ENCODE measurements at places on chromosomes 3 and 15.

DNA sequence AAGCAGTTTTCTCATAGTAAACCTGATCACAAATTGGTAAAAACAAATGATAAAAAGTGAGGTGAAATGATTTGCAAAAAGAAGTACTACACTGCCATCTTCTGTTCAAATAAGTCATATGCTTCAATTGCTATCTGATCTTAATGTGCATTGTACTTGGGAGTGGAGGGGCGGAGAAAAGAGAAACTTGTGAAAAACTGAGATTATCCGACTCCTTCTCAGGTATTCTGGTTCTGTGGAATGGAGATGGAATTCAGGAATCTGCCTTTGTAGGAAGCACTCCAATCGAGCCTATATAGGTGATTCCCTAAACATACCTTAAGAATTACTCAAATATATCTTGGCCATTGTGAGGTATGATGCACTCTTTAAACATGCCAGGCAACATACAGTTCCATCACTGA, 180.6 kb downstream of the CHL1 start:
- DNase-seq, result no peak

- no peak for DNase-seq
Observed at GRCh38 chr3:55601366-55602080, 114.4 kb upstream of the WNT5A start.

GRCh38 chr15:80404057-80404760, at the start of gene ARNT2:
Gene ARNT2 (plus strand): TSS chr15:80404382. CDS start chr15:80404516, 134 bp downstream.
- DNase-seq, result peak; percentile 63

DNA sequence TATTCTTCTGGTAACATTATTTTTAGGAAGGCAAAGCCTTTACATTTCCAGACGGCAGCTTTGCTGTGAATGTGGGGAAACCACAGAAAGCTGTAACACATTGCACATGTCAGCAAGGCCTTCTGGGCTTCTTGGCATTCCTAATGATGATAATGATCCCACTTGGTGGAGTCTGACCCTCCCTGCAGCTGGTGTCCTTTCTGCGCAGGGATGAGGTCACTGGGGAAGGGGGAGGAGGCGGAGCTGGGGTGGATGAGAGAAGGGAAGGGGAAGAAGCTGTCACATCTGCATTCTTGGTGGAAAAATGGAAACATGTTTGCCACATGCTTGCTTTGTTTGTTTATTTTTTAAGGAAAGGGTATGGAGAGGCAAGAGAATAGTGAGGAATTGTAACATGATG, 68.6 kb downstream of the FILIP1L start:
- peak; percentile 66 for DNase-seq

DNA sequence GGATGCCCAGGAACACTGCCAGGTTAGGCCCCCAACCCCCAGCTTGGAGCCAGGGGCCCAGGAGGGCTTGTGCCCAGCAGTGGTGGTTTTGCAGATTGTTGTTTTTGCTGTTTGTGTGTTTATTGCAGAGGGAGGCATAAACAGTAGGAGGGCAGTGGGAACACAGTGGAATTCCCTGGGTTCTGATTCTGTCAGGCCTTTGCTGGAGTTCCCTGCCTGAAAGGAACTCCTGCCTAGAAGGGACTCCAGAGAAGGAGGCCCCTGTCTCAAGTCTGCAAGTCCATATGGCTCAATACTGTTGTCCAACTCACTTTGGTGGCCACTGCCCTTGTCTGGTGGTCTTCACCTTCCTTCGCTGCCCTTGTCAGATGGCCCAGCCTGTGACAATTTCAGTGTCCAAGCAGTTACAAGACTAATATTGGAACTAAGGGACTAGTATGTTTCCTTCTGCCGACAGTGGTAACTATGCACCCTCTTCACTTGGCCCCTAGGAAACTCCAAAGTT, 47.4 kb upstream of the RAB6B start:
- DNase-seq, result no peak

GRCh38 chr3:71055257-71056001, 528.1 kb downstream of the FOXP1 start:
- no peak for DNase-seq

DNA sequence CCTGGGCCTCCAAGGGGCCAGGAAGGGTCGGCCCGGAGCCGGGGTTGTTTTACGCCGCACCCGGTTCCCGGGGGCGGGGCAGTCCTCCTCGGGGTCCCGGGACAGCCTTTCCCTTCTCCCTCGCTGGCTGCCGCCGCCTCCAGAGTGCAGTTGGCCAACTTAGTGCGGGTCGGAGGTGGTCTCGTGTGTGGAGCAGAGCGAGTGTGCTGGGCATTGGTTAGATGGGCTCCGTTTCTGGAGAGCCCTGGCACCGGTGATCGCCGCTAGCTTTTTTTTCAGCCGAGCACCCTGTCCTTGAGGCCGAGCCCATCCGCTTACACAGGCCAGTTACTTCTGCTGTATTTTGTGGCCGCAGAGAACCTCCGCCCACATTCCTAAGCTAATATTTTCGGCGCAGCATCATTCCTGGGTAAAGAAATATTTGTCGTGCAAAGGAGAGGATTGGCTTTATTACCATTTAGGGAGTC, 585 bp downstream of the KIF23 start:
- peak; percentile 88 for DNase-seq

- DNase-seq, result no peak
Observed at GRCh38 chr3:76679541-76679940, 360.4 kb upstream of the ROBO2 start.

- no peak for DNase-seq
Observed at GRCh38 chr15:89958107-89958805, 42.9 kb upstream of the ZNF710 start.

- DNase-seq, result no peak
Observed at GRCh38 chr3:26622621-26623418, at the start of gene LRRC3B. Gene LRRC3B (plus strand): TSS chr3:26622772. CDS start chr3:26709673, 86,901 bp downstream.

DNA sequence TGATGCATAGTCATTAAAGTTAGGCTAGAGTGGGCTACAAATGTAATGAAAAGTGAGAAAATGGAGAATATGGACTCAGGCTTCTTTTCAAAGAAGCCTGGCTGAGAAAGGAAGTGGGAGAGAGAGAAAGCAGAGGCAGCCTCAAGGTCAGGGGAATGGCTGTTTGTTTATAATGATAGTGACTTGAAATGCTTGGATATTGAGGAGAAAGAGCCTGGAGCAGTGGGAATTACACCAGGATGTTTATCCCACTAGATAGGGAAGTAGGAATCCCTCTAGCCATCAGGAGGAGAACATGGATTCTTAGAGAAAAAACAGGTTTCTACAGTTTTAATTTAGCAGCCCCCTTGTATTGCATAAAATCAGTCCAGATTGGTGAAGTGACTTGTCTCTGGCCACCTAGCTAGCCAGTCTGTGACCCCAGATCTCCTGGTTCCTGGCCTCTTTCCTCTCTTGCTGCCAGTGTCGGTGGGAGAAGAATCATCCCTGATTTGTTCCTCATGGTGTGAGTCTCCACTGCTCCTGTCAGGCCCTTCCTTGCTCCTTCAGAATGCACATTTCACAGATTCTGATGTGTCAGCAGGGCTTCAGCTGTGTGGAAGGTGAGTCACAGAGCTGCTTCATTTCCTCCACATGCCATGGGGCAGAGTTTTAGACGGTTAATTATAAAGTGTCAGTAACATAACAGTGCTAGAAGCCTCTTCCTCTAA, 32.9 kb downstream of the SEMA6D start:
- peak; percentile 76 for DNase-seq

DNA sequence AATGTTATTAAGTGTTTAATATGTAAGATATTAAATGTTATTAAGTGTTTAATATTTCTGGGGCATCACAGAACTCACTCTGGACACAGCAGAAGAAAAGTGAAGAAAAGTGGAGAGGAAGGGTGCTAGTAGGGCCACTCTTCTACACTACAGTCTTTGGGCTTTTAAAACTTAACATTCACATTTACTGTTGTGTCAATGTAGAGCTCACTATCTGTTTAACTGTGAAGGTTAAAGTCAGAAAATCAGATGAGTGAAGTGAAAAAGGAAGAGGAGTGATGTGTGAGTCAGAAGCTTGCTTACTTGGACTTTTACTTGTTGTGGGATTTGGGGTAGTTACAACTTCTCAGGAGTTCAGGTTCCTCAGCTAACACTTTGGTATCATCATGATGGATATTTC, 145.3 kb upstream of the DNAJC19 start:
- no peak for DNase-seq

DNA sequence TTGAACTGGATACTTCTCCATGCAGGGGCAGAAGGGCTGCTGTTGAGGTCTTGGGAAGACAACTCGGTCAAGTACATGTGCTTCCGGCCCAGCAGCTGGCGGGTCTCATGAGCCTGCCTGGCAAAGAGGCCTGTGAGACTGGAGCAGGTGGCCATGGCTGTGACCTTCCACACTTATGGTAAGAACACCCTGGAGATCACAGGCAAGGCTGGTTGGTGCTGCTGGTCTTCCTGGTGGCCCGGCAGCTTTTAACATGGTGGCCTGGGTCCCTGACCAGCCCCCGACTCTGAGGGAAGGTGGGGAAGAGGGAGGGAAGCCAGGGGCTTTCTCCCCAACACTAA, 15.4 kb downstream of the CHRD start:
- no peak for DNase-seq

- DNase-seq, result no peak
Observed at GRCh38 chr15:48928877-48929538, 34.7 kb downstream of the SHC4 start.

GRCh38 chr3:126146525-126147146, 33.8 kb downstream of the ALDH1L1 start:
- no peak for DNase-seq

DNA sequence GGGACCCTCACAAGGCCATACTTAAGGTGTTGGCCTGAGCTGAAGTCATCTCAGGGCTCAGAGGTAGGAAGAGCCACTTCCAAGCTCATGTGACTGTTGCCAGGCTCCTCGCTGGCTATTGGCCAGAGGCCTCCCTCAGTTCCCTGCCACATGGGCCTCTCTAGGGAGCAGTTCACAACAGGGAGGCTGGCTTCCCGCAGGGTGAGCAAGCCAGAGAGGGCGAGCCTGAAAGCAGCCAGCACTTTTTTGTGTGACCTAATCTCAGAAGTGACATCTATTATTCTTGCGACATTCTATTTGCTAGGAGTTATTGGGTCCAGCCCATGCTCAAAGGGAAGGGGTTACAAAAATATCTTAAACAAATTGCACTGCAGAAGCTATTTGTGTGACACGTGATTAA, 201.4 kb downstream of the SSR3 start:
- DNase-seq, result peak; percentile 11

- DNase-seq, result peak; percentile 39
Observed at GRCh38 chr3:65963787-65964677, 74.7 kb downstream of the MAGI1 start.

GRCh38 chr3:157857440-157857839, 248.8 kb downstream of the SHOX2 start:
- no peak for DNase-seq

GRCh38 chr3:118228151-118228550, 806.5 kb downstream of the IGSF11 start:
- DNase-seq, result no peak

- DNase-seq, result no peak
Observed at GRCh38 chr3:16444344-16444743, 69.2 kb downstream of the RFTN1 start.

GRCh38 chr15:60695713-60696522, 217.0 kb upstream of the ICE2 start:
- DNase-seq, result no peak

All from MG63 (cell line).